ENCODE measurements at places on chromosomes 16 and 17.

GRCh38 chr17:290626-291025 lies 62.0 kb downstream of the RPH3AL start:
- DNase-seq: no peak

GRCh38 chr16:57893559-57894389 lies 77.2 kb downstream of the CNGB1 start:
- DNase-seq: no peak

DNA sequence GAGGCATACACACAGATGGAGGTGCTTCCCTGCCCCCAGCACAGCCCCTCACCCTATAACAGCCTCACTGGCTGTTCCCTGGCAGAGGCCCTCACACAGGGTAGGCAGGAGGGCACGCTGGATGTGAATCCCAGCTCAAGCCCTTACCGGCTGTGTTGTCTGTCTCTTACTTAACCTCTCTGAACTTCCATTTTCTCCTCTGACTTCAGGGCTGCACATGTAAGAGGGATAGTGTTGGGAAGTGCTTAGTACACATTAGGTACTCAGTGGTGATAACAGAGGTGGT lies 24.6 kb upstream of the EIF1 start:
- DNase-seq: no peak

DNA sequence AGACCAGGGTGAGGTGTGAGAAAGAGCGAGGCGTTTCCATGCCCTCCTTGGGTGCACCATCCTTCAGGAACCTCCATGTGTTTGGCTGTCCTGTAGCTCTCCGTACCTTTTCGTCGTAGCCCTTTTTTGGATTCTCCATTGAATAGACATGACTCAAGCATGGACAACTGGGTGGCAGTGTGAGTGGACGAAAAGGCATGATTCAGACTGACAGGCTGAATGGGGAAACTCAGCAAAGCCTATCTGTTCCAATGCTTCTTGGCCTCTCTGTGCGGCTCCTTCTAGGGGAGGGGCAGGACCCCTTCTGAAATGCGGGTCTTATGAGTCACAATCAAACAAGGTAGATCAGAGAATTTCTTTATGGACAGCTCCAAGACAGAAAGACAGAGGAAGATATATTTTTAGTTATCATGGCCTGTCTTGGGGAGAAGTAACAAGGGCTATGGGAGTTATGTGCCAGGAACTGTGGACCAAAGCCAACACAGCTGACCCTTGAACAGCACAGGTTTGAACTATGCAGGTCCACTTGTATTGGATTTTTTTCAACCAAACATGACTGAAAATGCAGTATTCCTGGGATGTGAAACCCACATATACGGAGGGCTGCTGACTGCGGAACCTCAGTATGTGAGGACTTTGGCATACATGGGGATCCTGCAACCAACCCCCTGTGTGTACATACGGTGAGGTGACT lies 22.9 kb downstream of the ADORA2B start:
- no peak for DNase-seq

DNA sequence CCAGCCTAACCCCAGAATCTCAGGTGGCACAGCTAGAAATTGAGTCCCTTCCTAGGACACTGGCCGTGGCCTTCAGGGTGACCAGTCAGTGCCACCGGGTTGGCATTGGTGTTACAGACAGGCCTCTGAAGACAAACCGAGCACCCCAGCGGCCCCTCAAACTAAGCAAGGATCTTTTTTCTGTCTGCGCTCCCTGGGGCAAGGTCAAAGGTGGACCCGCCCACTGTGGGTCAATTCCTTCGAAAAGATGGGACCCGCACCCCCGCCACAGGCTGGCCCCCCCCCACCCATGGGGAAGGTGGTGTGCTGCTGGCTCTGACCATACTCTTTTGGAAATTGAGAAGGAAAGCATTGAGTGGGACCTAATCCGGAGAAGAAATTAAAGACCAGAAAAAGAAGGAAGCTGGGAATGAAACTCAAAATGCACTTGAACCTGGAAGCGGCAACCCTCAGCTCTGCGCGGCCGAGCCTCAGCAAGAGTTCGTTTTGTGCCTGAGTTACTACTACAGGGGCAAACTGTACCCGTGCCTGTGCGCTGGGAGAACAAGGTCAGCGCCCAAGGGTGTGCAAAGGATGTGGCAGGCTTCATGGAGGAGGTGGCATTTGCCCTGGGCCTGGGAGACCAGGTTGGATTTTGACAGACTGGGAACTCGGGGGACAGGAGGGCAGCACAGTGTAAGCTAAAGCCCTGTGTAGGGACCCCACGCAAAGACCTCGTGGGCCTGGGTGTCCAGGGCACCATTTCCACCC lies 20.4 kb downstream of the TMC6 start:
- no peak for DNase-seq

DNA sequence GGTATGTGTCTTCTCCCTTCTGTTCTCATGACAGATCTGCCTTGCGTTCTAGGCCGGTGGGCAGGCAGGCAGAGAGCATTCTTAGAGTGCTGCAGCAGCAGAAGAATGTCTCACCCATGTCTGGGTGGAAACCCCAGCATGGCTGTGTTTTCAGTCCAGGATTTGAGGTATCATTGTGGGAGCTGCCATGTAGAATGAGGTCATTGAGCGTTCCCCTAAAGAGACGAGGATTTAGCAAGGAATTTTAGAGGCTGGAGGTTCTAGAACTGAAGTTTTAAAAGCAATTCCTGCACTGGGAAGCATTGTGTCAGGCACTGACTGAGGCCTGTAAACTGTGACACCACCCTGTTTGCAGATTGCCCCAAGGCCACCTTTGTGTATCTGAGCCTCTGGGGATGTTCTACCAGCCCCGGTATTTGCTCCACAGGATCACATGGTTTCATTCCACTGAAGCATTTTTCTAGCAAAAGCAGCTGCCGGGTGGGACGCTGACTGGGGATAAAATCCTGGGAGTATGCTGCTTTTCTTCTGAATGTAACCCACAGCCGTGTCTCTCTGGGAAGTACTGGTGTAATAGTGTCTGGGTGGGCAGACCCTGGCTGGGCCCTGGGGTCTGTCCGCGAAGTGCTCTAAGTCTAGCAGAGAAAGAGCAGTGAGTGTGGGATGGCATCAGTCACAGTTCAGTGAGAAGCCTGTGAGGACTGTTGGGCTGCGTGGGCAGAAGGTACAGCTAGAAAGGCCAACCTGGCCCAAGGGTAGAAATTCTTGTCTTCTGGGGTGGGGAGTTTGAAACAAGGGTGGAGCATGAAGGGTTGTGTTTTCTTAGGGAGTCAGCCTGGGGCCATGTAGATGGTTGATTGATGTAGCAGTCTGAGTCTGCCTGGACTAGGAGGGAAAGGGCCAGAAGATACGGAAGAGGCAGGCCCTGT lies 30.2 kb downstream of the PLCD3 start:
- no peak for DNase-seq

GRCh38 chr16:67260426-67261063 lies 11.8 kb downstream of the SLC9A5 start:
- DNase-seq: no peak

GRCh38 chr17:50392621-50393020 lies 4.7 kb downstream of the LRRC59 start:
- DNase-seq: no peak

DNA sequence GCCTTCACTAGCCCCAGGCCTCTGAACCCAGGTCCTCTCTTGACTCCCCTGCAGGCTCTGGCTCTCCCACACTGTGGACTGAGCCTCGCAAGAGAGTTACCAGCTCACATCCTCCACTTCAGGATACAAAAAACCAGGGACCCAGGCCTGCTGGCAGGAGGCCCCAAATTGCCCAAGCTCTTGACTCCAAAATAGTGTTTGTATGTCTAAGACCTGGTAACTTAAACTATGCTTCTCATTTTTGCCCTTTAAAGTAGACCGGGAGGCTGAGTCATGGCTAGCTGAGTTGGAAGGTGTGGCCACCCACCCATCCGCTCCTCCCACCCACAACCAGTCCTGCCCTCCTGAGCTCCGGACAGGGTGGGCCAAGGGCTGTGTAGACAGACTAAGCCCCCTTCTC lies 250.0 kb downstream of the SOX9 start:
- no peak for DNase-seq
